Stimulated activated CD4-positive, alpha-beta T cell treated with anti-CD3 and anti-CD28 coated beads, Interleukin-1b, Interleukin-23, amount 100 ng/mL, for 1 hour (primary cell): ENCODE measurements at places on chromosomes 11 and 22.

DNA sequence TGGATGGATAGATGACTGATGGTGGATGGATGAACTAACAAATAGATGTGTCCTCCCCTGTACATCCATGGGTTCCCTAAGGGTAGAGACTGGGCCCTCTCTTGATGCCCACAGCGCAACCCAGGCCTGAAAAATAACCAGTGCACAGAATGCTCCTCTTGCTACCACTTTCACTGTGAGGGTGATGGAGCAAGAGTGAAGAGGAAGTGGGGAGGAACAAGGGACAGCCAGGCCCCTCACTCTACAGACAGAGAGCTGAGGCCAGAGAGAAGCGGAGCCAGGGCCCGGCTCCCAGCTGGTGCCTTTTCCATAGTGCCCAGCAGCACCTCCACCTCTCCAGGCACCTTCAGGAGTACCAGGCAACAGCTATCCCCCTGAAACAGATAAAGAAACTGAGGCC, 67.7 kb downstream of the THAP12 start:
- DNase-seq, result no peak

DNA sequence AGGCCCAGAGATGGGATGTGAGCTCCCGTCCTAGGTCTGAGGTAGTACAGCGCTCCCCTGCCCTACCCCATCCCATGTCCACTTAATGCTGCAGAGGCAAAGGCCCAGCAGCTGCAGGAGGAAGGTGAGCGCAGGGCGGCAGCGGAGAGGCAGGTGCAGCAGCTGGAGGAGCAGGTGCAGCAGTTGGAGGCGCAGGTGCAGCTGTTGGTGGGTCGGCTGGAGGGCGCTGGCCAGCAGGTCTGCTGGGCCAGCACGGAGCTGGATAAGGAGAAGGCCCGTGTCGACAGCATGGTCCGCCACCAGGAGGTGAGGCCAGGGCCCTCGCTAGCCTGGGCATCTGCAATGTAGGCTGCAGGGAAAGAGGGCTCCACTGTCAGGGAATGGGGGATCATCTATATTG, 15.2 kb downstream of the CCDC157 start:
- DNase-seq, result no peak

DNA sequence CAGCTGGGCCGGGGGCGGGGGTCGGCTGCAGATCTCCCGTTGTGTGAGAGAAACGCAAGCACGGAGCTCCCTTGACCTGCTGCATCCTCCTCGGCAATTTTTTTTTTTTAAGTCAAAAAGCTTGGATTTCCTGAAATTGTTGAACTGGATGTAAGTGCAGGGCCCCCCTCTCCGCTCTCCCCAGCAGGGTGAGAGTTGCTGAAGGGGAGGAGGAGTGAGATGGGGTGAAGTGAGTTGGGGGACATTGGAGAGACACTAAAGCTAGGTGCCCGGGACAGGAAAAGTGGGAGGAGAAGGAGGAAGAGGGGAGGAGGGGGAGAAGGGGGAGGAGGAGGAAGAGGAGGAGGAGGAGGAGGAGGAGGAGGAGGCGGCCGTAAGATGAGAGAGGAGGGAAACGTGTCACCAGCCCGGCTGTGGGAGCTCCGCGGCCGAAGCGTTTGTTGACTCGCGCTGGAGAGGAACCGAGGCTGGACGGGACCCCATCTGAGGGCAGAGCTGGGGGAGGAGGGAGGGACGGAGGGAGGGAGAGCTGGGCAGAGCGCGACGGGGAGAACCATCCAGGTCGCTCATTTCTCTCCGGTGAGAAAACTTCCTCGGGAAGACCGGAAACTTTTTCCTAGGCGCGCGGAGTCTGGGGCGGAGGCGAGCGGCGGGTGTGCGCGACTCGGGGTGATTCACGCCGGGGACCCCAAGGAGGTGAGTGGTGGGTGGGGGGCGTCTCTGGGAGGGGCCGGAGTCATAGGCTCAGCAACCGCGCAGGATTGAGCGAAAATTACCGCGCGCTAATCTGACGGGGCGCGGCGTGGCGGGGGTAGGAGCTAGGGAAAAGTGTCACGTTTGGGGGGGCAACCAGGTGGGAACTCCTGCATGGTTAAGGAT, 80.2 kb downstream of the PRR5L start:
- DNase-seq, result no peak

DNA sequence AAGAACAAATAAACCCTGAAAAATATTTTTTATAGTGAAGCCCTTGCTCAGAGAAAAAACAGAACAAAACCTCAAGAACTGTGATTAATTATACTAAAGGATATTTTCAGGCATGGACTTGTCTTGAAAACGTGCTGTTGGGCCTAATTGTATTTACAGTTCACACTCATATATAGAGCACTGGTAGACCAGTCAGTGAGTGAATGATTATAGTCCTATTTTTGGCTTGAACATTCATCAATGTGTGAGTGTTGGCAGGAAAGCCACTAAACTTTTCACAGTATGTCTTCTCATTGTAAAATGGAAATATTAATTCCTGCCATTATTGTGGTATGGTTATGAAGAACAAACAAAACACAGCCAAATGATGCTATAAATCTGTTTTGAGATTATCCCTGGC, 462.8 kb downstream of the KCNA4 start:
- DNase-seq, result no peak

DNA sequence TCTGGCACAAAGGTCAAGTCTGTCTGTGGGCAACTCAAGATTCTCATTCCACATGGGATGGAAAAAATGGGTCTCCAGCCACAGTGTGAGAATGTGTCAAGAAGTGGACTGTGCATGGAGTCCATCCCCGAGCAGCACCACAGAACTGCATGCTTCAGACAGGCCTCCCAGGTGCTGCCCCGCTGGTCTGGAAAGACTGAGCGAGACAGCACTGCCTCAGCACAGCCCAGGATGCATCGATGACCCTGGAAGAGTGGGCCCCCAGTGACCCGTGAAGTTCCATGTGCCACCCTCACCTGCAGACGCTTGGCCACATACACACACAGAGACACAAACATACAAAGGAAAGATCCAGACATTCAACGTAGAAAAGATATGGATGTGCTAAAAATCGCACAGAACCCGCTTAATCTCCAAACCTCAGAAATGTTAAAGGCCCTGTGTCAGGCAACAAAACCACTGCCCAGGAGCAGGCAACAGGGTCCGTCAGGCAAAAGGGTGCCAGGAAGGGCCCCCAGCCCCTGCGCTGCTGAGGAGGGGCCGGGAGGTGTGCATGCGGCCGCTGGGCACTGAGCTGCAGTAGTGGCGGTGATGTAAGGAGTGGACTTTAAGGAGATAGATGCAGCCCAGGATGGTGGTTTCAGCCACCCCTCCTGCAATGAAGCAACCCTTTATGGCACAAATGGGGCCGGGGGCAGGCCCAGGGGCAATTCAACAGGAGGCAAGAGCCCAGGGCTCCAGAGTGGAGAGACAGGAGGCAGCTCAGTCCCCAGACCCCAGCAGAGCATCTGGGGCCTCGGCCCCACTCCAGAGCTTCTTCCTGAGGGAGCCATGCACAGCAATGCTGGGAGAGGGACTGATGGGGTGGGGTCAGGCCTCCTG, 84.7 kb downstream of the DGCR2 start:
- DNase-seq, result no peak

DNA sequence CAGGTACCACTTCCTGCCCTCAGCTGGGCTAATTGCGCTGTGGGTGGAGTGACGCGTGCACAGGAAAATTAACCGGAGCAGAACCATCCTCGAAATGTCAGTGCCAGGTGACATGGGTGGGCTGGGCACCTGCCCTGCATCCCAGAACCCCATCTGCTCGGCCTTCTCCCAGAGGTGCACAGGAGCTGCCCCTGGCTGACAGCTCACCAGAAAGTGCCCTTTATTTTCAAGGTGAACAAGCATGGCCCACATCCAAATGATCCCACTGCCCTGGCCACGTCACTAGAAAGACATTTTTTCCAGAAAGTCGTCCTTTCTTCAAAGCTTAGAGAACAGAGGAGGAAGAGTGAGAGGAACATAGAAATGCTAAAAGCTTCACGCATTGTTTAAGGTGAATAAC, 4.1 kb upstream of the ELFN2 start:
- no peak for DNase-seq

GRCh38 chr11:121554552-121554951, 101.8 kb upstream of the SORL1-AS1 start:
- no peak for DNase-seq

DNA sequence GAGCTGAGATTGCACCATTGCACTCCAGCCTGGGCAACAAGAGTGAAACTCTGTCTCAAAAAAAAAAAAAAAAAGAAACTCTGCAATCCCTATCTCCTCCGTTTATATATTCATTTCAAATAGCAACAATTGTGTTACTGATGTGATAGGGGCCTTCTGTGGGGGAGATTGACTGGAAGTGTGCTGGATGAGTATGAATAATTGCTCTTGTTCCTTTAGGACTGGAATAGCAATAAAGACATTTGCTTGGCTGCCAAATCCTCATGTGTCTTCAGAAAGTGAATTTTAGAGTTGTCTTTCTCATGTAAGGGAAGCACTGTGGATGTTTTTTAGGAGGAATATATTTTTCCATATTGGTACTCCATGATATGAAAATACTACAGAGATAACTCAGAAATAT, 21.1 kb upstream of the ME3 start:
- no peak for DNase-seq

- DNase-seq, result no peak
Observed at GRCh38 chr22:24156141-24156912, 25.0 kb upstream of the SUSD2 start.

- no peak for DNase-seq
Observed at GRCh38 chr11:128018692-128019091, 568.7 kb downstream of the ETS1 start.

DNA sequence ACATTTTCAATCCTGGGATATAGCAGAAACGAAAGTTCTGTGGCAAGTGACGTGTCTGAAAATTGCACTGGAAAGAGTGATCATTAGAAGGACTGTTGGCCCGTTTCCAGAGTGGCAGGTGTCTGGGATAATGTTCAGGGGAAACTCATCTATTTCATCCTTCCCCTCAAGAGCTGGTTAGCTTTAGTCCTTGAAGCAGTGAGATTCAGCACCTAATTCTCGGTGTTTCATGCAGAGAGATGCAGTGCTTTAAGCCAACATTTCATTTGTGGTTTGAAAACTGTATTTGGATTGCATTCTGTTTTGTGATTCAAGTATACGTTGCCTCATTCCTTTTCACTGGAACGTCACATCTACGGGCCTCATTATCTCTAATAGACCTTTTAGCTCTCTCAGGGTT, 205.0 kb upstream of the RAG2 start:
- no peak for DNase-seq

GRCh38 chr11:64864473-64865285, 13.7 kb downstream of the EHD1 start:
- no peak for DNase-seq

- no peak for DNase-seq
Observed at GRCh38 chr22:47628477-47629272, 866.2 kb downstream of the TBC1D22A start.

DNA sequence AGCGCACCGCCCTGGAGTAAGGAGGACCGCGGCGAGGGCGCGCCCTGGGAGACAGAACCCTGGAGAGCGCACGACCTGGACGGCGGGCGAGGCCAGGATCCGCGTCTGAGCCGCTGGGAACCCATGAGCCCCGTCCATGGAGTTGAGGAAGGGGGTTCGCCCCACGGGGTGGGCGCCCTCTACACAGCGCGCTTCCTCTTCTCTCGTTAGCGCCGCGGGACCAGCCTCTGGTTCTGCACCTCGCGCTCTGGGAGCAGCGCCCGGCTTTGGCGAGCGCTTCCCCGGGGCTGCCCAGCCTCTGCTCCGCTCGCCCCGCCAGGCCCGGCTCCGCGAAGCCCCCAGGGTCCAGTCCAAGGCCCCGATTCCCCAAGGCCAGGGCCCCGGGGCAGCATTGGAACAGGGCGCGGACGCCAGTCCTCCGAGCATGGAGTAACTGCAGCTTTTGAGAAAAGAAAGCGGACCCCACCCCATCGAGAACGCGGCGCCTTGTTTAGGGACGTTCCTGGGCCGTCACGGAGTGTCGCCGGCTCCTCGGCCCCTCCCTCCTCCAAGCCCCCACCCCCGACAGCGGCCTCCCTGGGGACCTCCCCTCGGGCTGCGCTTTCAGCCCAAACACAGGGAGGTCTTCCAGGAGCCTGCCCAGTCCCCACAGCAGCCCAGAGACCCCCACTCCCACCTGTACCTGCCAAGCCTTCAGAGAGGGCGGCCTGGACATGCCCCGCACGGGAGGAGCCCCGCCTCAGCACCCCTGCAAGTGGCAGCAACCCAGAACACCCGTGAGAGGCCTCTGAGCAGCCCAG, 56.2 kb downstream of the BRD1 start:
- no peak for DNase-seq

- DNase-seq, result no peak
Observed at GRCh38 chr22:26610072-26610958, 7.5 kb downstream of the CRYBB1 start.
